ENCODE measurements at places on chromosomes 2 and 18.

DNA sequence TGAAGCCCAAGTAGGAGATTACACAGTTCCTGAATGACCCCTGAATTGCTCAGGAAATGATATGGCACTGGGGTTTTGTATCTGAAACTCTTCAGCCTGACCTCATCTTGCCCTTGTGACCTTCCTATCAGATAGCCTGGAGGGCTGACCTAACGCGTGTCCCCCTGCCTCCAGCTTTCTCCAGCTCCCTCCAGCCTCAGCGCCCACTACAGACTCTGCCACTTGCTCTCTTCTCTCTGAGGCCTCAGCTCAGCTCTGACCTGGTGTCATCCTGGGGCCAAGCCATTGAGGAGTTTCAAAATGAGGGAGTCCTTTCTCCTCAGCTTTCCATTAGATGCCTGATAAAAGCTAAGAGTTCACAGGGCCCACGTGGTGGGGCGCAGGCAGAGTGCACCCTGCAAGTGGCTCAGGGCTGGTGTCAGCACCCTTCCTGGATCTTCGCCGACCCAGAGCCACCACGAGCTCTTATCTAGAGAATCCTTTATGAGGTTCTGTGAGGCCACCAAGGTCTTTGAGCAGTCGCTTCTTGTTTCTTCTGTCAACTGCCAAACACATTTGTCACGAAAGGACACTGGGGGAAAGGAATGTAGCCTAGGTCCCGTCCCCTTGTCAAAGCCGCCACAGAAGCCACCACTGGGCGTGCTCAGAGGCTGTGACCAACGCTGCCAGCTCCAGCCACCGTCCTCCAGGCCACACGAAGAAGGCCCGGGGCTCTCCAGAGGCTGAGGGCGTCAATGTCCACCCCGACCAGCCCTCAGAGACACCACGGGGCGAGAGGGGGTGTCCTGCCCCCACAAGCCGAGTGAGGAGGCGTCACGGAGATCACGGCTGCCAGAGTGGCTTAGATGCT is 131.3 kb upstream of the GPC1 start:
- DNase-seq = no peak

- DNase-seq = no peak
Measured at GRCh38 chr2:100235098-100235497, 87.2 kb downstream of the LONRF2 start.

DNA sequence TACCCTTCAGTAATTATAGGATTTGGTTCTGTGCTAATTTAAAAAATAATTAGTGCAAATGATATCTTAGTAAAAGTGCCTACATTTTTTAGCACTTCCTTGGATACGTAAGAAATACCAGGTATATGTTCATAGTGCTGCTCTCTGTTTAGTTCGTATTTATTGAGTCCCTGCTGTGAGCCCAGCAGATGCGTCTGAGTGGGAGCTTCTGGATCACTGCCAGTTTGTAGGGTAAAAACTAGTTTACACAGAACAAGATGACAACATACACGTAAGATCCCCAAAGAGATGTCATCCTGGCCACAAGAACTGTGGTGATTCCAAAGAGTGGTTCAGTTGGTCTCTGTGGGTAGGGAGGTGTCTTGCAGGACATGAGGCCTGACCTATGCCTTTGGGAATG is 103.2 kb downstream of the CTIF start:
- DNase-seq = no peak

DNA sequence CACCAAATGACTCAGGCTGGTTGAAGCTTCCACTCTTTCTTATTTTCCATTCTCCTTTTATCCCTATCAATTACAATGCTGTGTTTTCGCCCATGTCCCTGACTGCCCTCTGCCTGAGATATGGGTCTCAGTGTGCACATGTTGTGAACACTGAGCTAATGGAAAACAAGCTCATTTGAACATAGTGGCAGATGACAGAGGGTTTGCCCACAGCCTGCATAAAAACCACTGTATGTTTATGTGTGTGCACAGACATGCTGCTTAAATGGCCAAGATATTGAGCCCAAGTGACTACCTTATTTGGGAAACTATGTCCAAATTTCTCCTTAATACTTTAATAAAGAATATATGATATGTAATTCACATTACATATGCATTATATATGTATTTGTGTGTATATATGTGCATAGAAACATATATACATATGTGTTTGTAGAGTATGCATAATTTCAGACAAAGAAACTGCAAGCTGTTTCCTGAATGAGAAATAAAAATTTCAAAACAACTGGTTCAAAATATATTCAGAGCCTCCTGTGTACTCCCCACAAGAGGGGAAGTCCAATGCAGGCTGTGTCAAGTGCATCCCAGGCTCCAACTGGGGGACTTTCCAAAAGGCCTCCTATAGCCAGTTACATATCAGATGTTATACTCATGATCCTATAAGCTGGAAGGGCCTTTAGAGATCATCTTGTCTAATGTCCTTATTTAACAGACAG is 92.7 kb upstream of the CD302 start:
- DNase-seq = no peak

DNA sequence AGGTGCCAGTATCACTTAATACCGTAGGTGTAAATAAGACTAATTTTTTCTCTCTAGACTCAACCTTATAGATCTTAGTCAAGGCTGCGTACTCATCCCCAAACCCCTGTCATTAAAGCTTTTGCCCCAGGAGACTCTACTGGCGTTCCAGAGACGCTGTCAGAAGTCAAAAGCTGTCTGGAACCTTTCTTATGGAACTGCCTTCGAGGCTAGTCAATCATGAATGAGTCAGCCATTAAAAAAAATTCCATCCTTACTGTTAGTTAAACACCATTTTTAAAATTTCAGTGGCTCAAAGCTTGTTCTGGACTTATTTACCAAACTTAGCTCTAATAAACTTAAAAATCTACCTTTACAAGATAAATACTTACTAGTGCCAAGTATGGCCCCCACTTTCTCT is 52.1 kb downstream of the SPRED2 start:
- no peak for DNase-seq

DNA sequence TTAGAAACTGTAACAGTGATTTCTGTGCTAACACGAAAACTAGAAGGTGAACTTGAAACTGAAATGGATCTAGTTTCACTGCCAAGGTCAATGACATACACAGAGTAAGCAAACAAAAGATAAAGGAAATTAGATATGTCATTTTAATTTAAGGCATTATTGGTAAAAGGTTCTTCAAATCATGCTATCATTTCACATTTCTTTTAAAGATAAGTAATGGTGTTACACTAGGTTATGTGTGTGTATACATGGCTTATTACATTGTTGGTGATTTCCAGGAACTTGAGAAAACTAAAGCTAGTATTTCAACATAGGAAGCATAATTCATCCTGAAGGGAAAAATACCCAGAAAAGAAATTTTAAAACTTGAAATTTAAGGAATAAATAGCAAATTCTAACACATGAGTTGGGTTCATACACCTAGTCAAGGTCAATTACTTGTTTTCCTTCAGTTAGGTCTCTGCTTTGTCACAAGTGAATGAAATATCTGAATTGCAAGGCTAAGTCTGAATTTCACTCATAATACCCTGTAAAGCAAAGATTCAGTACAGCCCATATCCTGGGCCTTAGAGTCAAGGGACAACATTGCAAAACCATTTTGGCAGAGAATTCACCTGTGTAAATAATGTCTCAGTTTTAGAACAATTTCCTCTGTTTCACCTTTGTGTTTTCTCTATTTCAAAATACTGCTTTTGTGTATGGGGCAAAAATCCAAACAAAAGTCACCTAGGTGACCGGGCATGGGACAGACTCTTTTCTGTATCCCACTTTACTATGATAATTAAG is 141.6 kb downstream of the SRBD1 start:
- DNase-seq = no peak

- DNase-seq = no peak
Measured at GRCh38 chr2:210544831-210545230, 11.6 kb upstream of the CPS1 start.

GRCh38 chr2:44137872-44138551 is 30.7 kb upstream of the PPM1B start:
- DNase-seq = no peak

DNA sequence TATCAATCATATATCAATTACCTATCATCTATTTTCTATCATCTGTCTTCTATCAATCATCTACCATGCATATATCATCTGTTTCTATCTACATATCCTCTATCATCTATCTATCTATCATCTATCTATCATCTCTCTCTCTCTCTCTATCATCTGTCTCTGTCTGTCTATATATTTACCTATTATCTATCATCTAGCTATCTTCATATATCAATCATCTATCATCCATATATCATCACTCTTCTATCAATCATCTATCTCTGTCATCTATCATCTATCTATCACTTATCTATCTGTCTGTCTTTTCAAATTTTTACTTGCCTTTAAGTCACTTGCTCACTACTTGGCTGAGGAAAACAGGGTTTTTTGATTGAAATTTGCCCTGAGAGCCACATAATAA is 592.3 kb downstream of the DCDC2C start:
- DNase-seq = no peak

GRCh38 chr2:109660046-109660860 is 46.1 kb downstream of the SOWAHC start:
- DNase-seq = no peak

DNA sequence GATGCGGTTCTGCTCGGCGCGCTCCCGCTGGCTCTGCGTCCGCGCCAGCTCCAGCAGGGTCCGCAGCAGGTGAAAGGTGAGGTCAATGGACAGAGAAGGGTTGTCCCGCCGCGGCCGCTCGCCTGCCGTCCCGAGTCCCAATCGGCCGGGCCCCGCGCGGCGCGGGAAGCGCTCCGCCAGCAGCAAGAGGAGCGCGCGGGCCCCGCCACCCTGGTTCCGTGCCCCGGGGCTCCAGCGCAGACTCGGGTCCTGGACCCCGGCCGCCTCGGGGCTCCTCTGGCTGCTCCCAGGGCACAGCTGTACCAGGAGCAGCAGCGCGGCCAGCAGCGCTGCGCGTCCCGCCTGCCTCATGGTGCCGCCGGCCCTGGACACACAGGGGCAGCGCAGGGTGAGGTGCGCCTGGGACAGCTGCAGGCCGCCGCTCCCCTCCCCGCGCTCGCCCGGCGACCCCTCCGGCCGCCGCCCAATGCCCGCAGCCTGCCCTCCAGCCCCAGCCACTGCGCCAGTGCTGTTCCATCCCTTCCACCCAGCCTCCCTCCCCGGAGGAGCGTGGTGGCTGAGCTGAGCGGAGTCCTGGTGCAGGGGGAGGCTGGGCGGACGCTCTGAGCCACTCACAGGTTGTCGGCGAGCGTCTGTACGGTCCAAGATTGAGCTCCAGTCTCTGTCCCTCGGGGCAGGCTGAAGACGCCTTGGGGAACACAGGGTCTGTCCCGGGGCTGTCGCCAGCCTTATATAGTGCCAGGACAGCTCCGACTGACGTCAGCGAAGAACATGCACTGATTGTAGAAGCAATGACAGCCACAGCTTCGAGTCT is 493 bp downstream of the UCN start:
- no peak for DNase-seq

- DNase-seq = no peak
Measured at GRCh38 chr2:12498704-12499103, 218.0 kb upstream of the TRIB2 start.

- DNase-seq = no peak
Measured at GRCh38 chr18:76522551-76522950, 27.5 kb upstream of the ZNF516 start.

- no peak for DNase-seq
Measured at GRCh38 chr18:57627488-57627887, 5.9 kb upstream of the NARS1 start.

GRCh38 chr2:163713534-163714311 is 22.1 kb downstream of the FIGN start:
- DNase-seq = no peak

- no peak for DNase-seq
Measured at GRCh38 chr18:37218022-37218590, 347.5 kb downstream of the CELF4 start.

- no peak for DNase-seq
Measured at GRCh38 chr2:240965296-240965904, 33.0 kb upstream of the SNED1 start.

GRCh38 chr2:241514986-241515737 is 6.8 kb upstream of the STK25 start:
- DNase-seq = no peak

Data from stimulated activated CD8-positive, alpha-beta memory T cell treated with anti-CD3 and anti-CD28 coated beads, Interleukin-12 subunit alpha, Interleukin-12 subunit beta, amount 100 ng/mL, for 4 hours (primary cell).